M059J (cell line): ENCODE measurements at places on chromosomes 11 and 22.

DNA sequence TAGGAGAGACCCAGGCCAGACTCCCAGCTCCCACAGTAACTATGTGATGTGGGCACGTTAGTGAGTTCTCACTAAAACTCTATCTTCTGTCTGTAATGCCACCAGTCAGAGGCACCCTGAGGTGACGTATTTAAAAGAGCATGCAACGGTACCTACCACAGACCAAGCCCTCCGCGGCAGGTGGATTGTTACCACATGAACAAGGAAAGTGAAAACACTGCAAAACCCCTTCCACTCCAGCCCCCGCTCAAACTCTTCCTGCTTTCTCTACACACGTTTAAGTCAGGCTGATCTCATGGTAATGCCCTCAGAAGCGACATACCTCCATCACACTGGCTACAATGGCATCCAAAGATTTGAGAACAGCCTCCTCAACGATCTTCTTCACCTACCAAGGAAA, 36.7 kb downstream of the SERPIND1 start:
- no peak for DNase-seq

- DNase-seq: no peak
Observed at GRCh38 chr11:63951779-63952536, 13.2 kb downstream of the NAA40 start.

GRCh38 chr11:105132716-105133511, 6.7 kb downstream of the CARD18 start:
- DNase-seq: peak; percentile 93

DNA sequence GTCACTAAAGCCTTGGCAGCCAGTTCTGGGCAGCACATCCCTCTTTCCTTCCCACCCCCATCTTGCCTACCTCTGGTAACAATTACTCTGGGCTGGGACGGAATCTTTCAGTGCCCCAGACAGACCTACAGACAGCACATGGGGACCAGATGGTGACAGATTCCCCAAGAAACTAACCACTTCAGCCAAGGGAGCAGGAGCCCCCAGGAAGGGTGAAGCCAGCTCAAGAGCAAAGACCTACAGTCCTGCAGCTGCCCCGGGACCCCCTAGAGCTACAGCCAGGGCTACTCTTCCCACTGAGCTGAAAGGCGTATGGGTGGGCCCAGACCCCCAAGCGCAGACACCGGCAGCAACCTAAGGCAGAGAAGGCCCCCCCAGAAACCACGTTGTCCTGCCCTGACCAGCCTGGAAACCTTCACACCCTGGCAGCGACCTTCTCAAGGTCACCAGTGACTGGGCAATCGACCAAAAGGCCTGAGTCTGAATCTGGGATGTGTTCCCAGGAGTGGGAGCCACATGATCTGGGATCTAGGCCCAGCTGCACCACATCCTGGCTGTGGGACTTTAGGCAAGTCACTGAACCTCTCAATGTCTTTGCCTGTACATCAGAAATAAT, 65.8 kb downstream of the LRRC32 start:
- peak; percentile 80 for DNase-seq

GRCh38 chr22:44380756-44381486, 68.2 kb upstream of the SHISAL1 start:
- no peak for DNase-seq

GRCh38 chr22:46902436-46902835, 140.0 kb downstream of the TBC1D22A start:
- DNase-seq: no peak

DNA sequence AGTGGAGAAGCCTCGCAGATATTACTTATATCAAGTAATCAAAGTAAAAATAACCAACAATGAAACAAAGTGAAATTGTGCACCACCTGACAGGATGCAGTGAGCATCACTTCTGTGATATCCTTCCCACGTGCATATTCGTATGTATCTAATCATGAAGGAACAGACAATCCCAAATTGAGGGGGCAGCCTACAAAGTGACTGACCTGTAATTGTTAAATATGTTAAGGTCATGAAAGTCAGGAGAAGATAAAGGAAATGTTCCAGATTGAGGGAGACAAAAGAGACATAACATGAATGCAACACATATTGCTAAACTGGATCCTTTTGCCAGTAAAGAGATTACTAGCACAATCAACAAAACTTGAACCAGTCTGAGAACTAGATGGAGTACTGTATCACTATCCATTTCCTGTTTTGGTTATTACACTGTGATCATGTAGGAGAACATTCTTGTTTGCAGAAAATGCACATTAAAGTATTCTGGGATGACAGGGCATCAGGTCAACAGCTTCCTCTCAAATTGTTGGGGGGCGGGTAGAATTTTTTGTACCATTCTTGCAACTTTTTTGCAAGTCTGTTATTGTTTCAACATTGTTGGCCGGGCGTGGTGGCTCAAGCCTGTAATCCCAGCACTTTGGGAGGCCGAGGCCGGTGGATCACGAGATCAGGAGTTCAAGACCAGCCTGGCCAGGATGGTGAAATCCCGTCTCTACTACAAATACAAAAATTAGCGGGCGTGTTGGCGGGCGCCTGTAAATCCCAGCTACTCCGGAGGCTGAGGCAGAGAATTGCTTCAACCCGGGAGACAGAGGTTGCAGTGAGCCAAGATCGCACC, 2.0 kb downstream of the SBF2 start:
- DNase-seq: no peak

DNA sequence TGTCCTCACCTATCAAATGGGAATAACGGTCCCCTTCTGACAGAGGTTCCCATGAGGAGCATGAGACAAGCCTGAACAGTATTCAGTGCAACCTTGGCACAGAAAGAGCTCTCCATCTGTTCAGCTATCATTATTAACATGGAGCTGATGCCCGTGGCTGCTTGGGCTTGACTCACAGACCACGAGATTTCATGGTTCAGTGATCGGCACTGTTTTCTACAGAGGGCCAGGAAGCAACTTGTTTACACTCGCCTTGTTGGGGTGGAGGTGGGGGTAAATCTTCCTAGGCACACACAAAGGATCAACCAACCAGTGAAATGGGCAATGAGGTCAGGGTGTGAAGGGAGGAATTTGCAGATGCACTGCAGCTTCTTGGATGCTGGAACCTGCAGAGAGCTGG, 88.2 kb downstream of the CWC15 start:
- peak; percentile 96 for DNase-seq

GRCh38 chr11:40882301-40882700, 577.2 kb downstream of the LRRC4C start:
- no peak for DNase-seq

DNA sequence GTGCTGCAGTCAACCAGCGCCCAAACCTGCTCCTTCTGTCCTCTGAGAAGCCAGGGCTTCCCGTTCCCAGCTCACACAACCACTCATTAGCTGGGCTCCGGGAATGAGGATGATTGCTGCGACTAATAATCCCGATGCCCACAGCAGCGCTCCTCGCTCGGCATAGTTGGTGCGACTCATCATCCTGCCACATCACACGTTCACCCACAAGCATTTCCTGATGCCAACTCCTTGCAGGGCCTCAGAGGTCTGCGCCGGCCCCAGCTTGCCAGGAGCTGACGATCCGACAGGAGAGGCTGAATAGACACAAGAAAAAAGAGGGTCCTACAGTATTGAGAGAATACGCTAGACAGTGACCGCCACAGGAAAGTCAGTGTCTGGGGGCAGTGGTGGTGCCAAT, 10.6 kb upstream of the CSNK1E start:
- peak; percentile 89 for DNase-seq

DNA sequence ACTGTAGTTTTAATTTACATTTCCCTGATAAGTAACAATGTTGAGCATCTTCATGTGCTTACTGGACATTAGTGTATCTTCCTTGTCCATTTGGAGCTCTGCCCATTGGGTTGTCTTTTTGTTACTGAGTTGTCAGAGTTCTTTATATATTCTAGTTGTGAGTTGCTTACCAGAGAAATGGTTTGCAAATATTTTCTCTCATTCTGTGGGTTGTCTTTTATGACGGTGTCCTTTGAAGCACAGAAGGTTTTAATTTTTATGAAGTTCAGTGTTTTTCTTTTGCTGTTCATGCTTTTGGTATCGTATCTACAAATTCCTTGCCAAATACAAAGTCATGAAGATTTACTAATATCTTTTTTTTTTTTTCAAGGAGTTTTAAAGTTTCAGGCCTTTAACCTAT, 42.4 kb downstream of the ZBTB44 start:
- DNase-seq: no peak

DNA sequence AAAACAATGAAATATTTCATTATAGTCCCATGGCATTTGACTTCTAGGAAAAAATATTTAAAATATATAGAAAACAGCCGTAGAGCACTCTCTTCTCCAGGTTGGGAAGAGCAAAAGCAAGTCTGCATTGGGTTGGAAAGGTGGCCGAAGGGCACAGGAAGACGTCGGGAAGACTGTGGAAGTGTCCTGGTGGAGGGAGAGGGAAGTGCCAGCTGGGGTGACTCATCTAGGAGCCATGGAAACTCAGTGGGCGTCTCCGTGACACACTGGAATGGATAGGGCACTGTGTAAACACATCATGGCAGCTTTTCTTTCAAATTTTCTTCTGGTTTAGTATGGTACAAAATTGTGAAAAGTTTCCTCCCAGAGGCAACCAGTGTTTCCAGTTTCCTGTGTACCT, 12.7 kb downstream of the GTPBP1 start:
- DNase-seq: peak; percentile 89

DNA sequence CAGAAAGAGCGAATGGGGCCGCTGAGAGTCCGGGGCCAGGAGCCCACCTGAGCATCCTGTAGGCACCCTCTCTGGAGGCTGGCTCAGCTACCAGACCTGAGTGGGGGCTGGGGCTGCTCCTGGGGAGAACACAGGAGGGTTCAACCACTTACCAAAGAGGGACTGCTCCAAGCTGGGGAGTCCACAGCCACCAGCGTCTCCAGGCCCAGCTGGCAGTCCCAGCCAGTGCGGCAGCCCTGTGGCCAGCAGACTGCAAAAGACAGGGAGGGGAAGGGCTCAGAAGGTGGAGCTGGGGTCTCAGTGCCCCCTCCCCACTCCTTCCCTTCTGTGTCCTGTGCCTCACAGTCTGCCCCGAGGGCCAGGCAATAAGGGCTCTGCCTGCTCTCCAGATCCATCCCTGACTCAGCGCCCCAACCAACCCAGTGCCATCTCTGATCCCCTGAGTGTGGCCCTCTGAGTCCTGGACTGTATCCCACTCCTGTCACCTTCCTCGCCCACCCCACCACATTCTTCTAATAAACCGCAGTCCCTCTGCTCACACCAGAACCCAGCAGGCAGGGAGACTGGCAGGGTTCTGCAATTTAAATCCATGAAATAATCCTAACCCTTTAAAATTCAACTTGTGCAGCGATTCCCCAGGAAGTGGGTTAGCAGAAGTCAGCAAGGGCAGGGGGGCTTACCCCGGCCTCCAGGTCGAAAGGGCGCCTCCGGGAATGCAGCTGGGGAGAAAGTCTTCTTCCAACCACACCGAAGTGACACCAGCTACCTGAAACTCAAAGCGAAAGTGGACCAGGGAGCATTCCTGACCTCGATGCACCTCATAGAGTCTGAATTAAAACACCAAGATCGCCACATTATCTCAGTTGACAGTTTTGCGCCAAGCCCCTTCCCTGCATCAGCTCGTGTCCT, 13.3 kb downstream of the CHST1 start:
- DNase-seq: no peak

DNA sequence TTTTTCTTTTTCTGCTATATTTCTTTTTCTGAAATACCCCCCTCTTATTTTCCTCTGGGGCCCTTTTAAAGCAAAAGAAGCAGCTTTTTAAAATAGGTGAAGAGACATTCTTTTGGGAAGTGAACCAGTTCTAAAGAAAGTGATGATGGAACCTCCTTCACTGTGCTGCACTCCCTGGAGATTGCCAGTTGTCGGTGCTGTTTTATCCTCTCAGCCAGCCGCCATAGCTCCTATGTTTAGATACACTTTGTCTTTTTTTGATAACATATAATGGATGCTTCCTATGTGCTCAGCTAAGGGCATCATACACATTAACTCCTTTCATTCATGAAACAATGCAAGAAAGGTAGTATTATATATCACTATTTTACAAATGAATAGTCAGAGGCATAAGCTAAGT, 14.0 kb downstream of the CFAP300 start:
- DNase-seq: no peak

- no peak for DNase-seq
Observed at GRCh38 chr11:94775567-94776327, 7.6 kb downstream of the AMOTL1 start.

GRCh38 chr11:3160252-3161031, 4.7 kb downstream of the OSBPL5 start:
- peak; percentile 64 for DNase-seq

DNA sequence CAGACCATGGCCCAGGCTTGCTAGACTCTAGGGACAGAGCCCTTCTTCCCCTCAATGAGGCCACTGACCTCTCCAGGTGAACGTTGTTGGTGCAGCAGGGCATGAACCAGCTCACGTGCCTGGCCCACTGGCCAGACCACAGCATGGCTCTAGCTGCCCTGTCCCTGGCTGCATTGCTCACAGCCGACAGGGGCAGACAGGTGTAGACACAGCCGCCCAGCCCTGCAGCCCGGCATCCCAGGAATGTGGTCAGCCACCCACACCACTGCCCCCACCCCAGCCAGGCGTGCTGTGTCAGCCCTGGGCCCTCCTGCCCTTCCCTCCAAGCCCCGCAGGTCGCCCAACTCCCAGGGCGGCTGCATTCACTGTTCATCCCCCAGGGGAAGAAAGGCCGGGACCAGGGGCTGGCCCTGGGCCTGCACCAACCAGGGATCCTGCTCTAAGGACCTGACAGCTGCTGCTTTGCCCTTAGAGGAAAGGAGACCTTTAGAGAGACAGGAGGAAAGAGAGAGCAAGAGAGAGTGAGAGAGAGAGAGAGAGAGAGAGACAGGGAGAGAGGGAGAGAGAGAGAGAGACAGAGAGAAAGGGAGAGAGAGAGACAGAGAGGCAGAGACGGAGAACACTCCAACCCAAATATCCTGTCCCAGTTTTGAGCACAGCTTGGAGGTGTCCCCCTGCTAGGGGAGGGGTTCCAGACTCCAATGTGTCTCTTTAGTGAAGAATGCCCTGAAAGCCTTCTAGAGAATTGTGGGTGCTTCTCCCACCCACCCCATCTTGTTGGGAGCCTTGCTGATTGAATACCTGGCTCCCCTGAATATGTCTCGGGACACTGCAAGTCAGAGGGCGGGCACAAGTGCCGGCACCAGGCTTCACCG, 44.2 kb upstream of the LINC01488 start:
- DNase-seq: peak; percentile 86

DNA sequence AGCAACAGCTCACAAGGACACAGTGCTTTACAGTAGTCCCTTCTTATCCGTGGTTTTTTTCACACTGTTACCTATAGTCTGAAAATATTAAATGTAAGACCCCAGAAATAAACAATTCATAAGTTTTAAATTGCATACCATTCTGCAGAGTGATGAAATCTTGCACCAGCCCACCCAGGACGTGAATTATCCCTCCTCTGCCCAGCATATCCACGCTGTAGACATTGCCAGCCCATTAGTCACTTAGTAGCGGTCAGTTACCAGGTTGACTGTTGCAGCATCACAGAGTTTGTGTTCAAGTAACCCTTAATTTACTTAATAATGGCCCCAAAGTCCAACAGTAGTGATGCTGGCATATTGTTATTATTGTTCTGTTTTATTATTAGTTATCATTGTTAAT, 3.6 kb downstream of the CLTCL1 start:
- peak; percentile 78 for DNase-seq

- no peak for DNase-seq
Observed at GRCh38 chr11:116580799-116581198, 192.0 kb downstream of the BUD13 start.
